ENCODE measurements at places on chromosomes 11 and 22.

DNA sequence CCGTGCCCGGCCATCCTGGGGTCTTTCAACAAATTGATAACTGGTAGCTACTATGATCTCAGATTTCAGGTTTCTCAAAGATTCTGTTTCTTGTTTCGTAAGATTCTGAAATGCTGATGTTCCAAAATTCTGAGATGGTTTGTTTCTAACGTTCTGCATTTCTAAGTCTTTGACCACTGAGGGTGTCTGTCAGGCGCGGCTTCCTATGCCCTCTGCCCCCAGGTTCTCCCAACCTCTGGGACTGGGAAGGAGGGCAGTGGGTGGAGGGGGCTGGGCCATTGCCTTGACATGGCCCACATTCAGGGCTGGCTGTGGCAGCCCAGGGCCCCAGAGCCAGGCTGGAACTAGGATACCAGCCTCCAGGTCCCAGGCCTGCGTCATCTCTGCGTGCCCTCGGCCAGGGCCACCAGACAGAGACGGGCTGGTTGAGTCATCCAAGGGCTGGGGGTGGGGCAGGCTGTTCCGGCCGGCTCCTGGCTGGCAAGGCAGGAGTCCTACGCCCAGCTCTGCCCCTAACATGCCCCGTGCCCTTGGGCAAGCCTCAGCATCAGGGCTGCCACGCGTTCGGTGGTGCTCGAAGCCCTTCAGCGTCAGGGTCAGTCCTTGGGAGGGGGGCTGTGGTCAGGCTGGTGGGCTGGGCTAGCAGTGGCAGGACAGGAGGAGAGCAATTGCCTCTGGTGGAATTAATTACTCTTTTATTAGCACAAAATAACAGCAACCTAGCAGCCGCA lies 5.2 kb downstream of the TMEM134 start:
- DNase-seq: no peak

- no peak for DNase-seq
Observed at GRCh38 chr11:91904792-91905785, 319.5 kb upstream of the FAT3 start.

DNA sequence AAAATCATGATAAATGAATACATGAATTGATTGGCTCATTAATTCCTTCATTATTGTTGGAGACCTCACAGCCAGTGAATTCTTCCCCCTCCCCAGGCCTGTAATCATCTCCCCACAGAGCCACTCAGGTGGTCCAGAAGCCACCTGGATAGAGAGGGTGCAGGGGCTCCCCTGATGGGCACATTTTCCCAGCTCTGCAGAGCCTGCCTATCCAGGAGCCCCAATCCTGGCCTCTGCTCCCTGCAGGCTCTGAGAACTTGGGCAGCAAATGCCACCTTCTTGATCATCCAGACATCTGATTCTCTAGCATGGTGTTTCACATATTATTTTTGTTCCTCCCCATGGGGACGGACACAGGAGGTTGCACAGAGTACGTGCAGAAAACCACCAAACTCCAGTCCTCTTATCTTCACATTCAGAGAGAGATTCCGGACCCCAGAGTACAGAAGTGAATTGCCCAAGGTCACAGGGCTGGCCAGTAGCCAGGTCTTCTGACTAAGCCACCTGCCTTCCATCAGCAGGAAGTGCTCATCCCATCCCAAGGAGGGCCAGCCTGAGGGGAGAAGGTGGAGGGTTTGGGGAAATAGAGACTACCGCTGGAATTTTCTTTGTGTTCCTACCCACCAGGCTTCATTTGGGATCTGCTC lies 348.0 kb downstream of the BUD13 start:
- DNase-seq: no peak

- DNase-seq: no peak
Observed at GRCh38 chr22:28835630-28836189, 35.3 kb upstream of the XBP1 start.

- DNase-seq: peak; percentile 50
Observed at GRCh38 chr11:78417888-78418583, 416 bp upstream of the GAB2 start.

DNA sequence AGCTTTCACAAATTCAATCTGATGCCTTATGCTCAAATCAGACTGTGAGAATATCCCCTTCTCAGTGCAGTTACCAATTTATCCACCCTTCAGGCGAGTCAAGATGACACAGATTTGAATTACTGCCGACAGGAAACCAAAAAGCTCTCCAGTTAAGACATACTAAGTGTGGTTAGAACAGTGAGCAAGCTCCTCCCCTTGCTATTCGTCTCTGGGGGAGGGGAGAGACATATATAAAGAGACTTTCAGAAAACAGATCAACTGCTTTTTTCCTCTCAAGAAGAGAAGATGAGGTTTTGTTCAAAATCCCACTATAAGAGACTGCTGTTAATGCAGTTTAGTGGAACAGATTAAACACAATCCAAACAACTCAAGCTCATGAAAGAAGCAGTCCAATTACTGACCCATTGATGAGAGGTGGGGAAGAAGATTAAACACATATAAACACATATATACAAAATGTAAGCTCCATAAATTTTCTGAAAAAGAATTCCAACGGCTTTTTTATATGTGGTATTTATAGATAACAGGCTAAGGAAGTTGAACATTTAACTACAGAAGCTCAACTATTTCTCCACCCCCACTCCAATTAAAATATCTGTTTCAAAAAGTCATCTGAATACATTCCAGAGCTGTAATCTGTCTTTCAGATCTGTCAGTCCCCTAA lies 102.7 kb downstream of the MRTFA start:
- peak; percentile 28 for DNase-seq

DNA sequence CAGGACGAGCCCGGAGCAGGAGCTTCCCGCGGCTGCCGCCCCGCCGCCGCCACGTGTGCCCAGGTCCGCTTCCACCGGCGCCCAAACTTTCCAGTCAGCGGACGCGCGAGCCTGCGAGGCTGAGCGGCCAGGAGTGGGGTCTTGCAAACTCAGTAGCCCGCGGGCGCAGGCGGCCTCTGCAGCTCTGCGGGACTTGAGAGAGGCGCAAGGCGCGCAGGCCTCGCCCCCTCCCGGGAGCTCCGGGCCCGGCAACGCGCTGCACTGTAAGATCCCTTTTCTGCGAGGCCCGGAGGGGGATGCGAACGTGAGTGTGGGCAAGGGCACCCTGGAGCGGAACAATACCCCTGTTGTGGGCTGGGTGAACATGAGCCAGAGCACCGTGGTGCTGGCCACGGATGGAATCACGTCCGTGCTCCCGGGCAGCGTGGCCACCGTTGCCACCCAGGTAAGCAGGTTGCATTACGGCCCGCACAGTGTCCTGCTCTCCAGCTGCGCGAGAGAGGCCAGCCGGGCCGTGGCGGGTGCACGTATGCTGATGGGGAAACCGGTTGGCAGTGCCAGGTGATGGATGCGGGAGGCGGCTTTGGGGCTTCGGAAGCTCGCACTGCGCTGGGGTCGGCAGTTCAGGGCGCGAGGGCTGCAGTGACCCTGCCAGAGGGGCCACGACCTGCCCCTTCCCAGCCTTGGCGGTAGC lies 2.0 kb downstream of the SLC6A5 start:
- no peak for DNase-seq

GRCh38 chr22:44736581-44737405 lies 15.6 kb upstream of the ARHGAP8 start:
- DNase-seq: no peak

- no peak for DNase-seq
Observed at GRCh38 chr11:79236541-79236971, 204.3 kb downstream of the TENM4 start.

GRCh38 chr11:88421530-88421929 lies 84.0 kb upstream of the CTSC start:
- DNase-seq: no peak

GRCh38 chr11:15926071-15926470 lies 430.3 kb downstream of the SOX6 start:
- no peak for DNase-seq

DNA sequence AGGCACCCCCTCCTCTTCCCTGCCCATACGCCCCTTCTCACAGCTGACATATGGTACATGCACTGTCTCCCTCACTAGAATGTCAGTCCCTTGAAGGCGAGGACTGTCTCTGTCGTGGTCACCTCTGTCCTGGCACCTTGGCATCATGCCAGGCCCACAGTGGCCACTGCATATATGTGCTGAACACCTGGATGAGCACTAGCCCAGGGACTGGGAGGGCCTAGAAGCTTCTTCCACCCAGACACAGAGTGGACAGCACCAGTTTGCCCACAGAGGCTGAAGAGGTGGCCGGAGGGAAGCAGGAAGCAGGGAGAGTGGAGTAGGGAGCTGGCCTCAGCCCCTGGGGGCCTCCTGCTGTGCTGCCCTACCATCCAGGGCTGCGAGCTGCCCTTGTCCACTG lies 28.6 kb downstream of the VPS37C start:
- DNase-seq: no peak

DNA sequence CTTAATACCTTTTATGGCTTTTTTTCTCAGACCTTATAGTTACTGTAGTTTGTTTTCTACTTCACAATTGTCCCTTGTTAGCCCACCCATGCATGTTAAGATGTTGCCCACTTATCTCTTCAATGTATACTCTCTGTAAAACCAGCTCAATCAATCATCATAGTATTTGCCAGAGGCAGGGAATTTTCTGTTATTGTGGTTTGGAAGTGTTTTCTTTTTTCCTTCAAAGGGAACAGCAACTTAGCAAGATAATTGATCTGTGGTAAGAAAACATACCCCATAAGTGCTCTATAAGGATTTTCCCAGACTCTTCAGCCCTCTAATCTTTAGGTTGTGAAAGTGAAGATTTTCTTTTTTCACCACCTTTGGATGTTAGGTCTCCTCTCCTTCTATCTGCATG lies 76.7 kb upstream of the SYT9 start:
- DNase-seq: no peak
